ENCODE measurements at places on chromosomes 6 and 20. TPM values are rescaled to one million over a fixed set of nuclear protein-coding genes. Genes with fewer than 3 reads are reported as not detected.

DNA sequence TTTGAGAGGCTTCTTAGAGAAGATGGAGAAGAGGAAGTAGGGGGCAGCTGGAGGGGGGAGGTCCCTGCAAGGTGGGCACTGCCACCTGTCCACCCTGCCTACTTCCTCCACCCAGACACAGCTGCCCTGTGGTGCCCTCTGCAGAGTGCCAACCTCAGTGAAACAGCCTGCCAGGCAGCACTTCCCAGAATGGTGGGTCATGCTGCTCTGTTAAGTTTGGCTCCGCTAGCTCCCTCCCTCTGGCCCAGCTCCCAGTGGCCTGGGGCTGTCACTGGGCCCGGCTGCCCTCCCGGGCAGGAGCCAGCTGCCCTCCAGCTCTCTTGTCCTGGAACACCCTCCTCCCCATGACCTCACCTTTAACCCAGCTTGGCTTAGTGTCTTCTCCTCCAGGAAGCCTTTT, 5.1 kb upstream of the EPB41L1 start:
- DNase-seq = no peak
- no peak overlapping the region for H3K27ac ChIP-seq
- H3K4me3 ChIP-seq = no peak overlapping the region
- H3K36me3 ChIP-seq = no peaks in the 10 kb centered on the region
- no peaks in the 10 kb centered on the region for H3K4me1 ChIP-seq

DNA sequence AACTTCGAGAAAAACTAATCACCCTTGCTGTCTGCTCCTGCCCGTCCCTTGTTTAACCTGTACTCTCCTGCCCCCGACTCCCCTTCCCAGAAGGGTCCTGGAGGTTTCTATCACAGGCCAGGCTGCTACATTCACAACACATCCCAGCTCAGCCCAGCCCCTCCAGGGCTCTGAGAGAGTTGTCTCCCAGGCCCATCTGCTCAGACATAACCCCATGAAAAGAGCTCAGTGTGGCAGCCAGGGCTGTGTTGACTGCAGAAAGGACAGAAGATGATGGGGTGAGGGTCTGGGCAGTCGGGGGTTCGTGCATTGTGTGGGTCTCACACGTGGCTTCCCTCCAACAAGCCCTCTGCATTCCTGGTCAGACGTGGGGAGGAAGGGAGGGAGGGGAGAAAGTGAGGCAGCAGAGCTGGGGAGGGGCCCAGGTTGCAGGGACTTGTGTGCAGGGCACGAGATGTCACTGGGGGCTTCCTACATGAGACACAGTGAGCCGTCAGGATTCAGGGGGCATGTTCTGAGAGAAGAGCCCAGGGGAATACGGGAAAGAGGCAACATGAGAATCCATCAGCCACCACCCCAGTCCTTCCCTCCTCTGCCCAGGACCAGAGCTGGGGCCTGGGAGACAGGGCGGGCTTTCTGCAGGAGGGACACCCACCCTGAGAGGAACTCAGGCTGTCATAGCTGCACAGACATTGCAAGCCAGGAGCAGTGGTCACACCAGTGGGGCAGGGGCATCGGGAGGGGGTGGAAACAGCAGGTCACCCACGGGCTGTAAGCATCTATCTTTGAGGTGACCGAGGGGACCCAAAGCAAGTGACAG, 372.9 kb downstream of the PREX1 start:
- DNase-seq = no peak
- no peaks in the 10 kb centered on the region for H3K27me3 ChIP-seq
- H3K4me3 ChIP-seq = no peak overlapping the region
- no peaks in the 10 kb centered on the region for H3K4me1 ChIP-seq

GRCh38 chr6:27836783-27837624, 75.2 kb downstream of the OR2B2 start:
- no peaks in the 10 kb centered on the region for H3K27me3 ChIP-seq
- H3K4me1 ChIP-seq = peaks cover 30% of the 10 kb centered on the region
- DNase-seq = peak; percentile 88
- H3K4me3 ChIP-seq = peak overlapping the region; percentile 63
- H3K27ac ChIP-seq = peak overlapping the region; percentile 93

DNA sequence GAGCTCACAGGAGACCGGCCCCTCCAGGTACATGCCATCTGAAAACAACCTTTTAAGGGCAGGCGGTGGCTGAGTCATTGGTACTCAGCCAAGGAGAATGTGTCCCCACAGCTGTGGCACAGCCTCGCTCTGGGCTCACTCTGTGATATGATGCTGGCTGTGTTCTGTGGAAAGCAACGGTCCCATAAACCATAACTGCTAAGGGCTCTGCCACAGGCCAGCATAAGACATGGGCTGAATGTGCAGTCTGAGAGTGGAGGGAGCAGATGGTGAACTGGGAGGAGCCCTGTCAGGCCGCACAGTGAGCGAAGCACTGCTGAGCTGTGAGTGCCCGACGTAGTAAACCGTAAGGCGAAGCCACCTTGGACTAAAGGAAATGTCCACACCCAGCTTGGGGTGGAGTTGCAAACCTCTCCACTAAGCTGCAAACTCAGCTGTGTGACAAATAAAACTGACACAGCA, 375.8 kb downstream of the THBS2 start:
- DNase-seq = no peak

DNA sequence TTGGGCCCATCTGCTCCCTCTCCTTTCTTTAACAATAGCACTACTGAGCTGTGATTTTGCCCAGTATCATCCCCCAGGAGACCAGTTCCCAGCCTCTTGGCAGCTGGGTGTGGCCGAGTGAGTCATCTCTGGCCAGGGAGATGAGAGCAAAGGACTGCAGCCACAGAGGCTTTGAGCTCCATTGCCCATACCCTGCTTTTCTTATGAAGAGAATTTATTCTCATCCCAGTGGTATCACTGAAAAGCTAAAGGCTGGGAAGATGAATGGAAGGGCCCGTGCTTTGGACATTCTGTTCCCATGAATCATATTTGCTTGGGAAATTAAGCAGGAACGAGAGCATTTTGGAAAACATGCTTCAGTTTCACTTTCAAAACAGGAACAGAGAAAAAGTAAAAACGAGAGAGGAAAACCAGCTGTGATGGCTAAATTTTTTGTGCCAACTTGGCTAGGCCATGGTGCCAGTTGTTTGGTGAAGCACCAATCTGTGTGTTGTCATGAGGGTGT, 14.9 kb downstream of the CST3 start:
- no peak overlapping the region for H3K27ac ChIP-seq
- H3K4me1 ChIP-seq = no peaks in the 10 kb centered on the region
- DNase-seq = no peak
- H3K36me3 ChIP-seq = no peaks in the 10 kb centered on the region
- H3K4me3 ChIP-seq = no peak overlapping the region

GRCh38 chr6:101741474-101742171, 348.1 kb downstream of the GRIK2 start:
- H3K4me1 ChIP-seq = no peaks in the 10 kb centered on the region
- DNase-seq = no peak
- H3K4me3 ChIP-seq = no peak overlapping the region
- no peak overlapping the region for H3K27ac ChIP-seq
- H3K27me3 ChIP-seq = no peaks in the 10 kb centered on the region
- H3K36me3 ChIP-seq = no peaks in the 10 kb centered on the region

GRCh38 chr20:9179193-9179802, 110.4 kb downstream of the PLCB4 start:
- H3K36me3 ChIP-seq = no peaks in the 10 kb centered on the region
- DNase-seq = no peak
- no peaks in the 10 kb centered on the region for H3K4me1 ChIP-seq
- H3K4me3 ChIP-seq = no peak overlapping the region
- no peak overlapping the region for H3K27ac ChIP-seq
- H3K27me3 ChIP-seq = no peaks in the 10 kb centered on the region

GRCh38 chr6:166952121-166952520, 4.2 kb downstream of the RNASET2 start:
- H3K27me3 ChIP-seq = no peaks in the 10 kb centered on the region
- no peak overlapping the region for H3K4me3 ChIP-seq
- H3K36me3 ChIP-seq = peaks cover 20% of the 10 kb centered on the region

GRCh38 chr6:84897011-84897410, 132.6 kb upstream of the TBX18 start:
- no peaks in the 10 kb centered on the region for H3K36me3 ChIP-seq
- no peak overlapping the region for H3K27ac ChIP-seq
- DNase-seq = no peak
- H3K4me1 ChIP-seq = no peaks in the 10 kb centered on the region
- no peaks in the 10 kb centered on the region for H3K27me3 ChIP-seq

GRCh38 chr6:136304410-136304809, 14.8 kb upstream of the BCLAF1 start:
- DNase-seq = no peak
- no peaks in the 10 kb centered on the region for H3K4me1 ChIP-seq
- no peak overlapping the region for H3K27ac ChIP-seq
- no peaks in the 10 kb centered on the region for H3K36me3 ChIP-seq

- H3K36me3 ChIP-seq = no peaks in the 10 kb centered on the region
- peaks cover 10% of the 10 kb centered on the region for H3K4me1 ChIP-seq
- no peak for DNase-seq
- peaks cover 23% of the 10 kb centered on the region for H3K27me3 ChIP-seq
Measured at GRCh38 chr20:63831646-63831992, 555 bp upstream of the ZBTB46 start.

GRCh38 chr6:125356884-125357283, 55.1 kb upstream of the HDDC2 start:
- no peak overlapping the region for H3K4me3 ChIP-seq
- DNase-seq = no peak
- no peaks in the 10 kb centered on the region for H3K36me3 ChIP-seq
- H3K27me3 ChIP-seq = no peaks in the 10 kb centered on the region

DNA sequence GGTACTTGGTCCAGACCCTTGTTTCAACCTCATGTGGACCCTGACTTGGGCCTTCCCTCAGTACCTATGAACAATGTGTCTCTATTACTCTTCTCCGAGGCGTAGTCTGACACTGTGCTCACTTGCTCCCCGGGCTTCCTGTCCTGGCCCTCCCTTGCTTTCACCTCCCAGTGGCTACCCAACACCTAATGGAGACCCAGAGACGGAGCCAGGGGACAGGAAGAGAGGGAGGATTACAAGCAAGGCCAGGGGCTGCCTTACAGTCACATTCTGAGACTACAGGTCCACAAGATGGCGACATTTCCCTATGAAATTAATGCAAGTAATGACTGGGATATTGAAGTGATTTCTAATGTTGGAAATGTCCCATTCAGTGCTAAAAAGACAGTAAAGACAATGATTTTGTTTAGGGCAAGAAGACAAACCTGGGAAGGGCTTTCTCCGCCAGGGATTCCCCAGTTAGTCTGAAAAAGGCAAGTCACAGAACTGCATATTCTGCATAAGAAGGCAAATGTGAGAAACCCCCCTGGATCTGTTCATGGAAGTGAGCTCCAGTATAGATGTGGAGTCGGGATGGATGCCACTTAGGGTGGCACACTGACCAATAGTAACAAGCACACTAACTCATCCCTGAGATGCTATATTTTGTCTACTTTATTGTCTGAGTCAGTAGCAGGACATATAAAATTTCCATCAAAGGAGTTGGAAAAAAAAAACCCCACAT, 44.0 kb upstream of the ZBTB24 start:
- H3K36me3 ChIP-seq = no peaks in the 10 kb centered on the region
- DNase-seq = peak; percentile 64

DNA sequence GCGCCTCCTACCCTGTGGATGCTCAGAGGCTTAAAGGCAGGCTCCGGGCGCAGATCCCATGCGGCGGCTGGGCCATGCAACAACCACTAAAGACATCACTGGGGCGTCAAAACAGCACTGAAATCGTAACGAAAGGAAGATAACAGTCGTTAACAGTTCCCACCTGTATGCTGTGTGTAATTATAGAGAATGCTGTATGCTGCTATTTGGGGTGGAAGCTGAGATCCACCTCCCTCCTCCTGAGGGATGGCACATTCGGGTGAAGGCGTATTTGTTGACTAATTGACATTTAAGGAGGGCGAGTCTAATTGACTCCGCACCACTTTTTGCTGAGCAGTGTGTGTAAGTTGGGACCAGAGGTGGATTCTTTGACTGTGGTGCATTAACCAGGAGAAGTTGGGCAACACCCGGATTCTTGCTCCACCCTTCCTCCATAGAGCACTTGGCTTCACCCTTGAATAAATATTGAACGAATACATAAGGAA, 687 bp downstream of the SLC35A1 start:
- DNase-seq = no peak
- peak overlapping the region; percentile 94 for H3K27ac ChIP-seq
- peaks cover 18% of the 10 kb centered on the region for H3K4me1 ChIP-seq
- no peaks in the 10 kb centered on the region for H3K36me3 ChIP-seq

PRL gene
- not detected for total RNA-seq

MCCD1 gene
- total RNA-seq = not detected

PRR3 gene
- total RNA-seq = 26.4 TPM

HLA-DOB gene
- 1.1 TPM for total RNA-seq

All from CD4-positive, alpha-beta memory T cell (primary cell).